Spinal cord (tissue), 10 donors: ENCODE measurements at places on chromosomes 6 and 20. TPM values are rescaled to one million over a fixed set of nuclear protein-coding genes. Genes with fewer than 3 reads are reported as not detected.

Gene CARMIL1
- 41.0 TPM for polyA plus RNA-seq

Gene HAO1
- polyA plus RNA-seq, result not detected

Gene FBXL4
- polyA plus RNA-seq, result 10.5 TPM

Gene SEC23B
- polyA plus RNA-seq, result 55.7 TPM
